ENCODE measurements at places on chromosomes 5 and 9.

DNA sequence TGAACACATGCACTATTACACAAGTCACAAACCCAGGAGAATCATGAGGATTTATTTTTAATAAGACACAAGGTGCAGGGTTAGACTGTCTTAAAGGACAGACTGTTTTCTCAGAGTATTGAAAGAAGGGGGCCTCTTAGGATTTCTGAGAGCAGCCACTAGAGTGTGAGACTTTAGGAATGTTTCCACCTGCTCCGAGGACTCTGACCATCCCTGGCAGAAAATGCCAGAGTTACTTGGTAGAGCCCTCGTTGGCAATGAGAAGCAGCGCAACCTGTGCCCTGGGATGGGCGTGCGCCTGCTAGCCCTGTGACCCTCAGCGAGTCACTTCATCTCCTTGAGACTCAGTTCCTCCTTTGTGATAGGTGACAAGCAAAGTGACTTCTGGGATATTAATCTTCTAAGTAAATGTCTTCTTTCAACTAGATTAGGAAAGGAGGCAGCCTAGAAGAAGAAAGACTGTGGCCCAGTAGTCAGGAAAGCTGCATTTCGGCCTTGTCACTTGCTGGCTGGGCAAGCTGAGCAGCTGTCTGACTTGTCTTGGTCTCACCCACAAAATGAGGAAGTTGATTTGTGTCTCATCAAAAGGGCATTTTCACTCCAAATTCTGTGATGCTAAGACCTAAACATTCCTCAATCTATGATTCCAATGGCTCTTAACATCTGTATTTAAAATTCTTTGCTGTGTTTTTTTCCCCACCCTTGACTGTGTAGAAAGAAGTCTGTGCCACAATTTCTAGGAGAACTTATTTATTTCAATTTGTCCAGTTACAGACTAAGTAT is 60.5 kb downstream of the PTCD2 start:
- no peak for DNase-seq

DNA sequence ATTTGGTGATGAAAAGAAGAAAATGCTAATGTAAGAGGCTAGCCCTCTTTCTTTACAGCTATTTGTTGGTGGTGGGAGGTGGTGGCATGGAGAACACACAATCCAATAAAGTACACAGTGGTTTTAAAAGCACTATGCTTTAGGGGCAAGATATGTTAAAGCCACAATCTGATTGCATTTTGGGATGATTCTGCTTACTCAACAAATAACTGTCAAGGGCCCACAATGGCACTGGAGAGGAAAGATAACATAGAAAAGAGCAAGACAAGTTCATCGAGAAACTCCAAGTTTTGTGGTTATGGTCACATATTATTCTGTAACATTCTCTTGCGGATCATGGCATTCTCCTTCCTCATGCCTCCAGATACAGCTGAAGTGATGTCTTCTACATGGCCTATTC is 38.8 kb downstream of the OTP start:
- DNase-seq, result no peak

- DNase-seq, result no peak
These were observed 129.4 kb upstream of the GPR151 start for GRCh38 chr5:146645342-146645741.

DNA sequence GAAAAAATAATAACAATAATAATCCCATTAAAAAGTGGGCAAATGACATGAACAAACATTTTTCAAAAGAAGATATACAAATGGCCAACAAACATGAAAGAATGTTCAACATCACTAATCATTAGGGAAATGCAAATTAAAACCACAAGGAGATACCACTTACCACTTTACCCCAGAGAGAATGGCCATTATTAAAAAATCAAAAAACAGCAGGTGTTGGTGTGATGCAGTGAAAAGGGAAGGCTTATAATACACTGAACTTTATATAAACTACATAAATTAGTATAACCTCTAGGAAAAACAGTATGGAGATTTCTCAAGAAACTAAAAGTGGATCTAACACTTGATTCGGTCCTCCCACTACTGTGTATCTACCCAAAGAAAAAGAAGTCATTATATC is 81.9 kb downstream of the DROSHA start:
- no peak for DNase-seq

- DNase-seq, result no peak
These were observed 640 bp upstream of the DPM2 start for GRCh38 chr9:127938298-127938690.

GRCh38 chr5:147384346-147385193 is 125.3 kb downstream of the DPYSL3 start:
- DNase-seq, result no peak

GRCh38 chr9:131546336-131547084 is 1.2 kb downstream of the PRRT1B start:
- no peak for DNase-seq

GRCh38 chr5:180468732-180469585 is 25.2 kb upstream of the CNOT6 start:
- no peak for DNase-seq

DNA sequence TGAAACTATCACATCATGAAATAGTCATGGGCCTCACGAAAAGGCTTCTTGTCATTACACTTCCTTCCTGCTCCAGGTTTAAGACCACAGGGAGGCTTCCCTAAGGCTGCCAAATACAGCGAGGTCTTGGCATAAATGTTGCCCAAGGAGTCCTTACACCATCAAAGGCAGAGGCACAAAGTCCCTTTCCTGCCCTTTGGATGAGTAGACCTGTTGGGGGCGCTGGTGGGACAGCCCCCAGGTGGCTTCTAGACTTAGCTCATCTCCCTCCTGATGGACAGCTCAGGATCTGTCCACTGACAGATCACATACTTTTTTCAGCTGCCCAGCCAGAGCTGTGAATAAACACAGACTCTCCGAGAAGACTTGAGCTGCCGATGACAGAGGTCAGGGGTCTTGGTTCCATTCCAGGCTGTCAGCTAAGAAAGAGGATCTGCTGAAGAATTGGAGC is 15.5 kb upstream of the MEGF9 start:
- DNase-seq, result no peak

DNA sequence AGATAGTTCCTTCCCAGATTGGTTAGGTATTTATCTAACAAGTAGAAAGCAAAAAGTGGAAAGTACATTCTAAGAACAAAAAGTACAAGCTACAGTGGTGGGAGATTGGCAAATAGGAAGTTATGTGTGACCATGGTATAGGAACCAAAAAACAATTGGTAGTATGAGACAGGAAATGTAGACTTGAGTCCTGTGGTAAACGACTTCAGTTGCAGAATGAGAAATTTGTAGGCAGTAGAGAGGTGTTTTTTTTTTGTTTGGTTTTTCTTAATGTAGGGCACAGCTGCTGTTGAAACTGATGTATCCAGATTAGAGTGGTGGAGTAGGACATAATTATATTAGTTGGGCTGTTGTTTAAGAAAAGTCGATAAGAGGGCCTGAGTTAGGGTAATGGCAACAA is 72.0 kb downstream of the CCNH start:
- DNase-seq, result no peak

GRCh38 chr5:56012281-56012963 is 17.7 kb upstream of the IL6ST start:
- DNase-seq, result no peak

GRCh38 chr9:13688223-13688989 is 408.9 kb upstream of the MPDZ start:
- no peak for DNase-seq

DNA sequence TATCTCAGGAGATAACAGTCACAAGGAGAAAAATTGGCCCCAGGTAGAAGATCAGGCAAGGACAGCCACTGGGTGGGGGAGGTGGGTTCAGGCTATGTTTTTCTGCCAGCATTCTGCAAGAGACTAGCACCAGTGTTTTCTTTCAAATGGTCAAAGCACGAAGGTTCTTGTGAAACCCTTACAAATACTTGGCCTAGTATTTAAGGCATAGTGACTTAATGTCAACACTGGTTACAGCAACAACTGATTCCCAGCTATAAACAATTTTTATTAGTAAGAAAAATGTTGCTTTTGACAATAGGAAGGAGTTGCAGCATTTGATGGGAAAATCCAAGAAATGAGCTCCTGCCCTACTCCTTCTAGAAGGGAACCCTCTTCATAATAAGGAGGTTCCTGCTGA is 349.6 kb downstream of the SLIT3 start:
- no peak for DNase-seq

DNA sequence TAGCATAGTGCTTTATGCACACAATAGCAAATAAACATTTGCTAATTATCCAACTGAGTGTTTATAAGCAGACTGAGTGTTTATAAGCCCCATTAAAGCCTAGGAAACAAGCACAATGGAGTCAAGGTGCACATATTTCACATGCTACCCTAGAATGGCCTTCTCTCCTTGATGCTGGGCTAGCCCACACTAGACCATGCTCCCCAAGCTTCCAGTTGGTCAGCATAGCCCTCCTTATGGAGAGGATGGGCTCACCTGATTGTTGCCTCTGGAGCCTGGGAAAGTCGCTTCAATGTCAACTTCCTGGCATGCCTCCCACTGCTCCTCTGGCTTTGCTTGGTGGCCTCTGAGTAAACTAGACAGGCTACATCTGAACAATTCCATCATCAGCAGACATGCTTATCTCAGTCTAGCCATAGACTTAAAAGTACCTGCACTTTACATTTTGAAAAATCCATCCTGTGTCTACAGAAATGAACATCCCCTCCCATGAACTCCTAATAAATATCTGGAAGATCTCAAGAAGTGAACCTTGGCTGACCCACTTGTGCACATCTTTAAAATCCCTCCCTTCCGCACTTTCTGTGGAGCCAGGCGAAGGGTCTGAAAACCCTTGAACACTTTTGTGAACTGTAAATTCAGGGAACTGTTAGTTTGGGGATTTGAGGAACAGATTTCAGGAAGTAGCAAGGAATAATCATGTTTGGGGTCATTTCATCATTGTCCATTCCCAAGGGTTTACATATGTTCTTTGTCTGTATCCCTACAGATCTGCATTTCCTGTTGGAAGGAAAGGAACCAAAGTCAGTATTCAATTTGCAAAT is 486.6 kb downstream of the ARHGEF28 start:
- no peak for DNase-seq

- no peak for DNase-seq
These were observed 80.4 kb downstream of the CAAP1 start for GRCh38 chr9:26812217-26812616.

DNA sequence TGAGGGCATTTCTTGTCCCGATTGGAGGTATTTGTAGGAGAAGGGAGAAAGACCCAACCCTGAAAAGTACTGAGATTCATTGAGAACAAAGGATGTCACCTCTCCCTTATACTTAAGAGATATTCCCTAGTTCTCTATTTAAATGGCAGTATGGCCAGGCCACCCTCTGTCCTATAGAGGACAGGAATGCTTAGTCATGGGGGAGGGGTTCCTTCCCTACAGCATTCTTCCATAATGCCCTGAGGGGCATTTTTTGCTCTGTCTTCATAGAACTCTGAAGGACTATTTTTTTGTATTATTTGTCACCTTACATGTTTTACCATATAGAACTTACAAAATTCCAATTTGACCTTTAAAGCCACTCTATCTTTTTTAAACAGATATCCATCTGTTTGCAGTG is 176.3 kb downstream of the TMEM161B start:
- no peak for DNase-seq

DNA sequence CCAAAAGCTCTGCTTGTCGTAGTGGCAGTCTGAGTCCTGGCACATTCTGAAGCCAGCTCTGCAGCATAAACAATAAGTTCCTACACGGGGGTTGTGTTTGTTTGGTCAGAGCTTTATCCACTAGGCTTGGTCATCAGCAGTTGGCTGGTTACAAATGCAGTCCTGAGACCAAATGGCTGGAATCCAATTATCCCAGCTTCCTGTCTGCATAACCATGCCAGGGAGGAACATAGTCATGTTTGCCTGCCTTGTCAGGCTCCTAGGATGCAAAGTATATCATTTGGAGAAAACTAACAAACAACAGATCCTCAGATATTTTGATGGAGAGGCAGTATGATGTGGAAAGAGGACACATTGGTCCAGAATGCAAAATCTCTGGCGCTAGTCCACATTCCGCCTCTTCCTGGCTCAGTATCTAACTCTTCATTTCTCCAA is 85.8 kb downstream of the FBXO38 start:
- DNase-seq, result no peak

Data from stimulated activated CD4-positive, alpha-beta T cell treated with anti-CD3 and anti-CD28 coated beads, Interleukin-15, amount 100 ng/mL, for 1 hour (primary cell).